Skeletal muscle cell (primary cell): ENCODE measurements at places on chromosomes 5 and 9.
A peak's percentile ranks its signal among the peaks of the same experiment; 100 is the strongest.

DNA sequence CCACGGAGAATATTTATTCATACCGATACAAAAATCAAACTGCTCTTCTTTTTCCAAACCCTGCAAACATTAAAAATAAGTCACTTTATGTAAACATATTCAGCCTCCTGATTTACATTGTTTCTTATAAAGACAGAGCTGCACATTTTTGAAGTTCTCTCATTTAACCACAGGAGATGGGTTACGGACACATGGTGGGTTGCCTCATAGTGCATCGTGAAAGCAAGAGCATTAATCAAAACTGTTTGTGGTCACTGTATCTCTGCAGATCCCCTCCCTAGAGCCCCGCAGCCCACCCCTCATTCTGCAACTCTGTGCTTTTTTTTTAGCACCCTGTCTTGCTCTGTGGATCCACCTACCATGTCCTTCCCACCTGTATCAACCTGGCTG, 43.3 kb upstream of the EQTN start:
- no peak for DNase-seq

DNA sequence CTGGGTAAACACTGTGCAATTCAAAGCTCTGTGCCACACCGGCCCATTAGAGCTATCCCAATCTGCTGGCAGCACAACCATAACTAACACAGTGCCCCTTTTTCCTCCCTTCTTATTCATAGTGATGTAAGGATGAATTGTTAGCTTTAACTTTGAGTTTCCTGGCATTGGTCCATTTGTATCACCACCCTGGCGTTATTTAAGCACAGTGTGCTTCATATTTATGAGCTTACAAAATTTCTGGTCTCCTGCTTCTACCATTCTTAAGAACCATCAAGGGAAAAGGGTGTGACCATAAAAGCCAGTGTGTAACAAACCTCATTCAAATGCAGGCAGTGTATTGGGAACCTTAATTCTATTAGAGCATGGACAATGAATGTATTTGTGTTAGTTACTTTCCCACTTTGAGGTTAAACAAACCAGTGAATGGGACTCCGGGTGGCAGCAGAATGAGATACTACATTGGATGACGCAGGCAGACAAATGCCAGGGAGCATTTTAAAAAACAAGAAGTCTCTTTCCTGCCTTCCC, 222.6 kb downstream of the TMEM161B start:
- no peak for DNase-seq

- DNase-seq: no peak
Observed at GRCh38 chr9:126612326-126612812, 1.4 kb upstream of the LMX1B start.

DNA sequence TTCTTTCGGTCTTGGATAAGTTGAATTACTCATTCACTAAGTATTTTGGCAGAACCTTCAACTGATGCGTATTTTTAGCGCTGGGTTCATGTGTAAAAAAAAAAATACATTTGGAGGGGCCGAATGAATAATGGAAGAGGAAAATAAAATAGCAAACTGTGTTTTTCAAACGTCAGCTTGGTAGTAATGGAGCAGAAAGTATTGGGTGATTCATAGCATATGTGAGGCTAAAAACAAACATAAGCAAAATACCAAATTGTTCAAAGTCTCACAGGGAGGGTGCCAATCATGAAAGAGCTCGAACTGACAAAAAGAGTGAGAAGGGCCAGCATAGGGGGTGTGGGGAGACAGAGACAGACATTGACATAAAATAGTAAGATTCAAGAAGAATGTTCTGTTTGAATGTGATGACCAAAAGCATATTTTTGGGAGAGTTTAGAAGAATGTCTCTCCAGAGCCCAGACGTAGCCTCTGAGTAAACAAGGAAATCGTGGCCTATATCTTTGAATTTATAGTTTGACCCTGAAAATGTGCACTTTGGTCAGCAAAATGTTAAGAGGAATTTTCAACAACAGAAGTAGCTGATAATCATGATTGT, 174.9 kb upstream of the HMHB1 start:
- DNase-seq: no peak

DNA sequence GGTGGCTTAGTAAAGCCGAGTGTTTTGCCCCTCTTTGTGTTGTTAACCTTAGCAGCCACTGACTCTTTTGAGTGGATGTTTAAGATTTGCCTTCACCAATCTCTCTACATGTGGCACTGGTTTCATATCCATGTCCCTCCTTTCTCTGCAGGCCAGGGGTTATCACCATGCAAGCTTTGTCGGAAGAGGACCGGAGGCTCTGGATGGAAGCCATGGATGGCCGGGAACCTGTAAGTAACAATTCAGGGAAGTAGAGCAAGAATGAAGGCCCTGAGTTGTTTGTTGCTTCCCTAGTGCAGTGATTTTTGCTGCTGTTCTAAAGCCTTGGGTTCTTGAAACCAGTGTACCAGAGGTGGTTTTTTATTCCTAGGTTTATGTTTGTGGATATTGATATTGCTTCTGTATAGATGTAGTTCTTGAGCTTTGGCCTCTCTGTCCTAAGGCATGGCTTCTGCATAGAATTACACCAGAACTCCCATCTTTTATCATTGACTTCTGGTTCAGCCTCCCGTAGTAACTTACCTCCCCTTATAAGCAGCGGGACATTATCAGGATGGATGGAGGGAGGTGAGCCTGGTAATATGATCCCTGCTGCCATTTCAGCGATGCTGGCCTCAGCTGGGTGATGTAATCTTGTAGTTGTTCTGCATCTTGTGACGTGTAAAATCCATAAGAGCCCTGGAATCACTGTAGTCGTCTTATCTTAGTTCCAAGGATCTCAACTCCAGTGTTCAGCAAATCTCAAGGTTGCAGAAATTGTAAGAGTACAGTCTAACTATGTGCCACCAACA, 161.9 kb downstream of the ARHGAP26 start:
- no peak for DNase-seq

GRCh38 chr5:123265551-123265950, 157.7 kb downstream of the CEP120 start:
- DNase-seq: no peak

DNA sequence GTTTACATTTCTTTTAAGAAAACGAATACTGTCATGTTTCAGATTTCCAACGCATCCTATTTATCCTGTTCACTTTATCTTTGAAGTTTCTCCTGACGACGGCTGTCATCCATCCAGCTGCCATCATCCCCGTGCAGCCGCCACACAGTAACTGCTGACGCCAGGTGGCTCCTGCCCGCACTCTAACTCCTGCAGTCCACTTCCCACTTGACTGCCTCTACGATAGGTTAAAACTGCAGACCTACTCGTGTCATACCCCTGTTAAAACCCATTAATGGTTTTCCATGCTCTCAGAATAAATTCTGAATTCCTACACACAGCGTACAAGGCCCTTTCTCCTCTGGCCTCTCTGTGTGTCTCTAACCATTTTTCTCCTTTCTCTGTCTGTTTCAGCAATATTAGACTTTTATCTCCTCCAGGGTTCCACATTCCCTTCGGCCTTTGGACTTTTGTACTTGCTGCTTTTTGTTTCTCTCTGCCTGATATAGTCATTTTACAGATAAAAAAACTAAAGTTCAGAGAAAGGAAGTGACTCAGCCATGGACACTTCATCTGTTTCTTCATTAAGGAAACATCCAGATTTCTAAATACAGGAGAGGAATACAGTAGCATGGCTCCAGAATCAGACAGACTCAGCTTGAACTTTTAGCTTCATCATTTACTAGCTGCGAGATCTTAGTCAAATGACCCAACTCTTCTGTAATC, 84.9 kb downstream of the ADAMTS12 start:
- no peak for DNase-seq

DNA sequence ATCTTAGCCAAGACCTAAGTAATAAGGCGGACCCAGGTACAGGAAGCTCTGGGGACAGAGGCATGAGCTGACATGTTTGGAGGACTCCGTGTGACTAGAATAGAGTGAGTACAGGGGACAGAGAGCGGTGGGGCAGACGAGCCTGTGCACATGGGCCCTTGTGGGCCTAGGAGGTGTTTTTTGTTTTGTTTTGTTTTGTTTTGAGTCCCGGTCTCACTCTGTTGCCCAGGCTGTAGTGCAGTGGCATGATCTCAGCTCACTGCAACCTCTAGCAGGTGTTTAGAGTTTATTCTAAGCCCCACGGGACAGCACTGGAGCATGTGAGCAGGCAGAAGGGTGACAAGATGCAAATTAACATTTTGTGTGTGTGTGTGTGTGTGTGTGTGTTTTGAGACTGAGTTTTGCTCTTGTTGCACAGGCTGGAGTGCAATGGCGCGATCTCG, 3.1 kb upstream of the EEIG1 start:
- no peak for DNase-seq

GRCh38 chr9:70119786-70120185, 76.1 kb downstream of the MAMDC2 start:
- no peak for DNase-seq

- DNase-seq: peak; percentile 54
Observed at GRCh38 chr5:27315363-27316270, 277.2 kb upstream of the CDH9 start.

DNA sequence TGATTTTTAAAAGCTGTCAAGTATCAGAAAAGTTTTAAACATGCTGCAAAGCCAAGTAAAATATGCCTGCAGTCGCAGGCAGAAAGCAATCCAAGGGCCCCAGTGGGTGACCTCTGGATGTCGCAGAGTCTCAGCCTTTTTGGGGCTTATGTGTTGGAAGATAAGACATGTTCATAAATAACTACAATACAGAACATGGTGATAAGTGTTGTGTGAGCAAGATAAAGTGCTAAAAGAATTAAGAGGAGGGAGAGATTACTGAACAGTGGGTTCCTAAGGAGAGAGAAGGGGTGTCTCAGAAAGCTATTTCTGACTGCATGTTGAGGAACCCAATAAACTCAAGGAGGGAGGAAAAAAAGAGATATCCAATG, 78.9 kb upstream of the ADRB2 start:
- DNase-seq: no peak

GRCh38 chr5:94442991-94443390, 175.4 kb downstream of the KIAA0825 start:
- no peak for DNase-seq

GRCh38 chr9:77708064-77708815, 60.1 kb upstream of the GNA14 start:
- peak; percentile 31 for DNase-seq

DNA sequence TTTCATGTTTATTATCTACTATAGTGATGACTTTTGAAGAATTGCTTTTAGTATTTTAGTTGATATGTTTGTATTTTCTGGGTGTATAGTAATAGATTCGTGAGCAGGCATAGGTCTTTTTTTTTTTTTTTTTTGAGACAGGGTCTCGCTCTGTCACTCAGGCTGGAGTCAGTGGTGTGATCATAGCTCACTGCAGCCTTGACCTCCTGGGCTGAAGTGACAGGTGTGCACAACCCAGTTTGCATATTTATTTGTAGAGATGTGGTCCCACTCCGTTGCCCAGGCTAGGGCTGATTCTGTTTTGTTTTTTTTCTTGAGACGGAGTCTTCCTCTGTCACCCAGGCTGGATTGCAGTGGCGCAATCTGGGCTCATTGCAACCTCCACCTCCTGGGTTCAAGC, 11.9 kb downstream of the ERBIN start:
- DNase-seq: no peak

GRCh38 chr9:621201-621855, 220.2 kb upstream of the DMRT1 start:
- no peak for DNase-seq

DNA sequence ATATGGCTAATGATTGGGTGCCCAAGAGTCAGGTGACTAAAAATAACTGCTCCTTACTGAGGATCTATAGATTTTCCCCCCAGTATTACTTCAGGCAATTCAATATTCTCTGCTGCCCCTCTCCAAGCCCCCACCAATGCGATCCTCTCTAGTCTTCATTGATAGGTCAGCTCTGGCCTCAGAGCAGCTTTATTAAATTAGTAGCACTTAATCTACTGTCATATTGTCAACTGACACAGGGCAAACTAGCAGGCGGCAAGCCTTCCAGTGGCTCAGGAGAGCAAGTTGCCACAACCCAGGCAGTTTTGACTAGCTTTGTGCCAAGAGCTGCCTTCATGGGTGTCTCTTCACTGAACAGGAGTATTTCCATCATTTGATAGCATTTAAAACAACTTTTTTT, 462.9 kb downstream of the BNC2 start:
- DNase-seq: no peak

- DNase-seq: no peak
Observed at GRCh38 chr5:92761585-92761984, 819.4 kb downstream of the NR2F1-AS1 start.

- peak; percentile 53 for DNase-seq
Observed at GRCh38 chr5:56950626-56951125, 1.2 kb downstream of the MIER3 start.
